ENCODE measurements at places on chromosomes 2 and 18. TPM values are rescaled to one million over a fixed set of nuclear protein-coding genes. Genes with fewer than 3 reads are reported as not detected.
A peak's percentile ranks its signal among the peaks of the same experiment; 100 is the strongest.

DNA sequence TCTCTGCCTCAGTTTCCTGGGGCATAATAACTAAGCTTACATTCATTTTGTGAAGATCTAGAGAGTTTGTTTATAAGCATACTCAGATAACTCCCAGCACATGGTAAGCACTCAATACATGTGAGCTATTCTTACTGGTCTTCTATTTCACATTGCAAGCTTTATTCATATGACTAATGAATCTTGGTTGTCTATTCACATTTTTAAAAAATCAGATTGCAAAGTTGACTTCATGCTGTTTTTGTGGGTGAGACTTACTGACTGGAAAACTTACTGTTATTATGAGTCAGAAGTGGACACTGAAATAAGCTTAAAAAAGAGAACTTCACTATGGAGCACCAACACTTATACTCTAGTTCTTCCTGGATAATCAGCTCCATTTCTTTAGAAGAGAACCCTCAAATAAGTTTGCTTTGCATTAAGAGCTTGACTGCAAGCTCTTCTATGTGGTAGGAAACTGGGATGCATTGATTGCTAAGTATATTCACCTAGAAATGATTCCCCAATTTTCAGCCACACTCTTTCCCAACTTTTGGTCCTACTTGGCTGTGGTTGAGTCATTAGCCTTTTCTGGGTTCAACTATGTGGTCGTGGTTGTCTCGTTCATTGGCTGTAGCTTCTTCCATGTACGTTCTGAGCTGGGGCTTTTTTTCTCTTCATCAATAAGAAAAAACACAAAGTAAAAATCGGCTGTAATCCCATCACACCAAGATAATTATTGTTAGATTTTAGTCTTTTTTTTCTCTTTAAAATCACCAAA lies 29.5 kb upstream of the RBMS1 start:
- H3K36me3 ChIP-seq, result no peaks in the 10 kb centered on the region
- no peak overlapping the region for H3K4me3 ChIP-seq
- no peaks in the 10 kb centered on the region for H3K4me1 ChIP-seq
- DNase-seq, result no peak

Gene MBD2
- 15.9 TPM for total RNA-seq

- H3K36me3 ChIP-seq, result no peaks in the 10 kb centered on the region
- H3K4me3 ChIP-seq, result no peak overlapping the region
- no peak for DNase-seq
- H3K27ac ChIP-seq, result no peak overlapping the region
Measured at GRCh38 chr18:56962322-56962721, 184.6 kb upstream of the BOD1L2 start.

GRCh38 chr18:35088921-35089320 lies 47.7 kb downstream of the MAPRE2 start:
- DNase-seq, result no peak
- no peaks in the 10 kb centered on the region for H3K36me3 ChIP-seq
- H3K27ac ChIP-seq, result peak overlapping the region; percentile 76

DNA sequence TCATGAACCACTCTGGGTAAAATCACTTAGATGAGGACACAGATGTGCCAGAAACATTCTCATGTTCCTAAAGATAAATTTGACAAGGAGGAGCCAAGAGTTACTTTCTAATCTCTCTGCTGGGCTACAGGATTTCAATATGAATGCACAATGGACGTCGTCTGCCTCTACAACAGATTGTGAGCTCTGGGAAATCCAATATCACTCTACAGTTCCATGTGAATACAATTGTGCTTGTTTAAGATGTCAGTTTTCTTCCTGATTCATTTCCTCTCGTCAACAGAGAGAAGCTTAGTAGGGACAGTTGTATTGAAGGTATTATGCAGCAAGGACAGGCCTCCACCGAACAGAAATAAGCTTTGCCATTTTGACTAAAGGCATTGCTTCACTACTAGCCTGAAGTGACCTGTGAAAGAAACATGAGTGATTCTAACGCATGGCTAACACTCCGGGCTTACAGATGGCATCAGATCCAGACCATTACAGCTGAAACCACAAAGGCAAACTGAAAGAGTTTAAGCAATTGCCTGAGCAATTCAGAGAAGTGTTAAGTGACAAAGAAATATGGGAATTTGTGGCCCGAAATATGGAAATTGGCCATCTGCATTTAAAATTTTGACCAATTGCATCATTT lies 1591.5 kb downstream of the LRP1B start:
- H3K36me3 ChIP-seq, result no peaks in the 10 kb centered on the region
- H3K4me1 ChIP-seq, result no peaks in the 10 kb centered on the region
- H3K27ac ChIP-seq, result no peak overlapping the region
- H3K4me3 ChIP-seq, result no peak overlapping the region

- H3K27ac ChIP-seq, result peak overlapping the region; percentile 81
- DNase-seq, result no peak
- H3K4me3 ChIP-seq, result no peak overlapping the region
- H3K27me3 ChIP-seq, result no peaks in the 10 kb centered on the region
- peaks cover 22% of the 10 kb centered on the region for H3K36me3 ChIP-seq
Measured at GRCh38 chr2:207929923-207930322, 95.4 kb downstream of the PLEKHM3 start.

Gene PRLH
- not detected for total RNA-seq

Gene TRIM54
- 175 TPM for total RNA-seq

DNA sequence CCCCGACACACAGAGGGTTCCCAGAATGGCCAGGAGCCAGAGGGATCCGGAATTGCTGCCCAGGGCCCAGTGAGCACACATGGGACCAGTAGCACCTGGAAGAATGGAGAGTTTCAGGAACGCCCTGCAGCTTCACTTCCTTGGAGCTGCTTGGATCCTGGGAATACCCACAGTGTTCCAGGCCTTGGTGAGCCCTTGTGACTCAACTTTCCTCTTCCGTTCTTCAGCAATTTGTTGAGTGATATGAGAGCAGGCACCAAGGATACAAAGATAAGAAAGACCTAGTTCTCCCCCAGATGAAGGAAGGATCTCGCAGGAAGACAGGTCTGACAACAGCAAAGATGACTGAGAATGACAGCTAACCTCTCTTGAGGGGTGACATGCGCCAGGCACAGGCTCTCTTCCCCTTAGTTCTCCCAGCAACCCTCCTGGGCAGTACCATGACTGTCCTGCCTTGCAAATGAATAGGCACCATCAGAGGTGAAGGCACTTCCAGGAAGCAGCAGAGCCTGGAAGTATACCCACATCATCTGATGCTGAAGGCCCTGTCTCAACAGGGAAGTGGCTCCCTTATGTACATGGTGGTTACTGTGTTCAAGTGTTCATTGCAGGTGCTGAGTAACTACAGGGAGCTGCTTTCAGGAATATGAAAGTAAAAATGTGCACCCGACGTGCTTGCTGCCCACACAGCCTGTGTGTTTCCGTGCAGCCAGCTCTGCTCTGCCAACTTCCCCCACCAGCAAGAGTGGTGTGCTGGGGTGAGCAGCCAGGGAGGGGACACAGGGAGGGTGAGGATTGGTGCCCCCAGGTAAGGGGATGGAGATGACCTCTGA lies 116.2 kb downstream of the STPG4 start:
- no peak overlapping the region for H3K4me3 ChIP-seq
- H3K36me3 ChIP-seq, result no peaks in the 10 kb centered on the region
- no peak for DNase-seq
- no peaks in the 10 kb centered on the region for H3K27me3 ChIP-seq
- no peak overlapping the region for H3K27ac ChIP-seq

GRCh38 chr18:4751523-4751922 lies 296.4 kb upstream of the DLGAP1 start:
- no peaks in the 10 kb centered on the region for H3K4me1 ChIP-seq
- H3K36me3 ChIP-seq, result no peaks in the 10 kb centered on the region

- H3K4me3 ChIP-seq, result peak overlapping the region; percentile 92
- H3K4me1 ChIP-seq, result peaks cover 58% of the 10 kb centered on the region
- H3K36me3 ChIP-seq, result no peaks in the 10 kb centered on the region
- DNase-seq, result peak; percentile 45
- H3K27me3 ChIP-seq, result no peaks in the 10 kb centered on the region
Measured at GRCh38 chr2:224584111-224584784, 915 bp downstream of the CUL3 start.

Gene ADGRF3
- total RNA-seq, result not detected

GRCh38 chr18:11500153-11501122 lies 109.0 kb upstream of the SLC35G4 start:
- no peak overlapping the region for H3K27ac ChIP-seq
- H3K36me3 ChIP-seq, result no peaks in the 10 kb centered on the region
- no peak overlapping the region for H3K4me3 ChIP-seq
- H3K4me1 ChIP-seq, result no peaks in the 10 kb centered on the region

DNA sequence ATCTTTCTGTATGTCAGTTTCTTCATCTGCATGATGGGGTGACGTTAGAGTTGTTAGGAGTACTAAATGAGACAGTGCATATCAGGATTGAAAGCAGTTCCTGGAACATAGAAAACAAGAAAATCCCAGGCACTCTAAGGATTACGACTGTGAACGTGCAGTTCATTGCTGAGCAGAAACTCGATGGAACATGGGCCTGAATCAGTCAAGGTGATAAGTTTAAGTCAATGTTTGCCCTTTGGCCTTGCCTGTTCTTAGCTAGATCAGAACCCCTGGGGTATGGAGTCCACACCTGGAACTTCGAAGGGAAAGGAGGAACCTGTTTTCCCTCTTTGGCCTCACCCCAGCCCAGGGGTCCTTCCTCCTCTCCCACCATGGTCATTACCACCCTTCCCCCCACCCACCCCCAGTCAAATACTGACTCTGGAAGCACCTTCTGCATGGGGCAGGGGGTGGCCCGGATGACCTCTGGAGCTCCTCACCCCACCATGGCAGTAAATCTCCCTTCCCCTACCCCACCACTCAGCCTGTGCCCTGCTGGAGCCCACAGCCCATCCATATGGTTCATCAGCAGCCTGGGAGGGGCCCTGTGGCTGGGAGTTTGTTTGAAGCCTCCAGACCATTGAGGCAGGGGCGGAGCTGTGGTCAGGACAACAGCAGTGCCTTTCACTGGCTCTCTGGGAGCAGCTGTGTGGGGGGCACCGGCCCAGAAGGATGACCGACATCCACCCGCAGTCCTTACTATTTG lies 164.1 kb downstream of the SMAD7 start:
- H3K27me3 ChIP-seq, result no peaks in the 10 kb centered on the region
- no peak overlapping the region for H3K4me3 ChIP-seq
- H3K27ac ChIP-seq, result no peak overlapping the region
- H3K36me3 ChIP-seq, result no peaks in the 10 kb centered on the region
- no peak for DNase-seq

GRCh38 chr2:25903216-25903776 lies 25.0 kb upstream of the ASXL2 start:
- no peaks in the 10 kb centered on the region for H3K36me3 ChIP-seq
- no peaks in the 10 kb centered on the region for H3K4me1 ChIP-seq
- H3K4me3 ChIP-seq, result no peak overlapping the region
- H3K27me3 ChIP-seq, result no peaks in the 10 kb centered on the region
- no peak overlapping the region for H3K27ac ChIP-seq

DNA sequence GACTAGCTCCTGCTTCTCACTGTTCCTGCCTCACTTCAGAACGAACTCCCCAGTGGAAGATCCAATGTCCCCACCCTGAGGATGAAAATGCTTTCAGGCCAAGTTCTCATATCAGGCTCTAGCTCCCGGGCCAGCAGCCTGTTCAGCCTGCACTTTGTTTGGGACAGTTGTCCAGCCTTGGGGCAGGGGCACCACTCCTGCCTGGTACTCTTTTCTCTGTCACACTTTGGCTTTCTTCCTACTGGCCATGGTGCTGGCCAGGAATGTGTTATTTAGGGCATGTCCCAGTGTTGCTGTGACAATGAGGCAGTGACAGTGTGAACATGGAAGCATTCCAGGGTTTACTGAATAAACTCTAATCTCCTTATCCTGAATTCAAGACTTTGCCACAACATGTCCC lies 154.1 kb downstream of the GALNT14 start:
- peaks cover 5% of the 10 kb centered on the region for H3K4me1 ChIP-seq
- H3K4me3 ChIP-seq, result no peak overlapping the region
- peak; percentile 51 for DNase-seq
- no peaks in the 10 kb centered on the region for H3K27me3 ChIP-seq

DNA sequence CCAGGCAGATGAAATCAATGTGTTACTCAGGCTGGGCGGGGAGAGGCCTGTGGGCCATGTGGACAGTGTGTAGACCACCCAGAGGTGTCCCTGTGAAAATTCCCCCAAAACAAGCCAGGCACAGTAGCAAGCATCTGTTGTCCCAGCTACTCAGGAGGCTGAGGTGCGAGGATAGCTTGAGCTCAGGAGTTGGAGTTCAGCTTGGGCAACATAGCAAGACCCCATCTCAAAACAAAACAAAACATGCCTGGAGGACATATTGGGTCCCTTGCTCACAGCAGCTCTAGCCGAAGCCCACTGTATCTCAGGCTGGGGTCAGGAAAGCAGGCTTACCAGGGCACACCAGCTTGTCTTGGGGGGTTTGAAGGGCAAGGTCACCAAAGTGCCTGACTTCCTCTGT lies 4.3 kb upstream of the PTMA start:
- no peak overlapping the region for H3K4me3 ChIP-seq
- H3K36me3 ChIP-seq, result peaks cover 3% of the 10 kb centered on the region
- no peak for DNase-seq
- peaks cover 8% of the 10 kb centered on the region for H3K4me1 ChIP-seq

Measured in heart left ventricle (tissue), 16 donors.